ENCODE measurements at places on chromosomes 5 and 9.

GRCh38 chr5:28165096-28165495 is 1126.7 kb upstream of the CDH9 start:
- no peak for DNase-seq

GRCh38 chr5:45800331-45800730 is 104.2 kb upstream of the HCN1 start:
- DNase-seq: no peak

DNA sequence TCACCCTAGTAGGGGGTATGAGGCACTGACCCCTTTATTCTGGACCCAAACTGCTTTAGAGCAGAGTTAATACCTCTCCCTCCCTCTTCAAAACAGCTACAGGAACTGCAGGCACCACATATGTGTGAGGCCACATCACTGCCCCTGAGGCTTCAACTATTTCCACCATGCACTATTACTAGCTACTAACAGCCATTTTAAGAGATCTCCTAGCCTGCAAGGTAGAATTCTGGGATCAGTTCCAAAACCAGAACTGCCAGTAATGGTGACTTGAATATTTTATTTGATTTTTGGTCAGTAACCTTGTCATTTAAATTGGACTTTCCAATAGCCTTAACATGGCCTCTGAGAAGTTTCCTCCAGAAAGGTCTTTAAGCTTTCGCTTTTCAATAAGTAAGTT is 55.3 kb upstream of the FSD1L start:
- no peak for DNase-seq

- DNase-seq: no peak
These were observed 34.3 kb downstream of the S1PR3 start for GRCh38 chr9:89025553-89025952.

DNA sequence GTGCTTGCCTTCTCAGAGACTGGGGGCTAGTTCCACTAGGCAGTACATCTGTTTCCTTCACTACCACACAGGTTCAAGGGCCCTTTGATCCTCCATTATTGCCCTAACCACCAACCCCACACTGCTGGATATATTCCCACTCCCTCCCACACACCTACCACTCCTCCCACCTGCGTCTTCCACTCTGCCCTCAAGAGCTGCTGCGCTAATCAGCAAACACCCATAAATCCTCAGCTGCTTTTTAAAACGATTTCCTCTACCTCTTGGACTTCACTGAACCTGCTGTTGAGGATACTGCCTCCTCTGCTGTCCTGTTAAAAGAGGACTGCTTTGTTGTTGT is 120.9 kb downstream of the MAPKAP1 start:
- DNase-seq: no peak

DNA sequence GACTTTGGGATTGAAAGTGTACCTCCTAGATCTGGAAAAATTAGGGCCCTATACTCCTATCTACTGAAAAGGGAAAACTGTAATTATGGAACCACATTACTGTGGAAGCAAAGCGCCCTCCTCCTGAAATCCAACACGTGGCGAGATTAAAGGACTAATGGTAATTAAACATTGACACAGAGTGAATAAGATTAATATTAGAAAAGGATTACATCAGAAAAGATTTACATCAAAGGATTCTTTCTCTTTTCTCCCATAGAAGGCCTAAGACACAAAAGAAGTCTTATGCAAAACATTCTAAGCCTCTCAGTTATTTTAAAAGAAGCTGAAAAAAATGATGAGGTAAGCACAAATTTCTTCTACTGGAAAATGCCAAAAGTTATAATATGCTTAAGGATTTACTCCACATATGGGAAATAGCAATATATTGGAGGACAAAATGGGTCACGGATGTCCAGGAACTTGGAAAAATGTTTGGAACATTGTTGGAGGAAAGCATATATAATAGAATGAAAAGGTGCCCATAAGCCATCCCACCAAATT is 227.8 kb downstream of the TRPM3 start:
- no peak for DNase-seq

GRCh38 chr5:78930721-78931120 is 54.4 kb downstream of the ARSB start:
- no peak for DNase-seq

DNA sequence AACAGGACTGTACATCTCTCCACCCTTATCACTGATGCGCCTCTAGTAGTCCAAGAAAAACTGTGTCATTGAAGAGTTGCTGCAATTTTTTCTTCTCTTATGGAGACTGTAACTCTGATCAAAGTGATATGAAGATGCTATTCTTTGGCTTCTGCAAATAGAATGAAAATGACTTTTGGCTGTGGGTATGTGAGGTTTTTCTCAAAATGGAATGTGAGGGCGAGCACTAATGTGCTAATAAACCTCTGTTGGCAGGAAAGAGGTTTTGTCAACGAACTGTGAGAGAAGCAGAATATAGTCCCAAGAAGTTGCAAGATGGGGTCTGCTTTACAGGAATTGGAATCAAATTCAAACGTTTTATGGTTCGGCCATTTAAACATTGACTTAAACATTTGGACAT is 252.0 kb upstream of the GAS1 start:
- DNase-seq: no peak

DNA sequence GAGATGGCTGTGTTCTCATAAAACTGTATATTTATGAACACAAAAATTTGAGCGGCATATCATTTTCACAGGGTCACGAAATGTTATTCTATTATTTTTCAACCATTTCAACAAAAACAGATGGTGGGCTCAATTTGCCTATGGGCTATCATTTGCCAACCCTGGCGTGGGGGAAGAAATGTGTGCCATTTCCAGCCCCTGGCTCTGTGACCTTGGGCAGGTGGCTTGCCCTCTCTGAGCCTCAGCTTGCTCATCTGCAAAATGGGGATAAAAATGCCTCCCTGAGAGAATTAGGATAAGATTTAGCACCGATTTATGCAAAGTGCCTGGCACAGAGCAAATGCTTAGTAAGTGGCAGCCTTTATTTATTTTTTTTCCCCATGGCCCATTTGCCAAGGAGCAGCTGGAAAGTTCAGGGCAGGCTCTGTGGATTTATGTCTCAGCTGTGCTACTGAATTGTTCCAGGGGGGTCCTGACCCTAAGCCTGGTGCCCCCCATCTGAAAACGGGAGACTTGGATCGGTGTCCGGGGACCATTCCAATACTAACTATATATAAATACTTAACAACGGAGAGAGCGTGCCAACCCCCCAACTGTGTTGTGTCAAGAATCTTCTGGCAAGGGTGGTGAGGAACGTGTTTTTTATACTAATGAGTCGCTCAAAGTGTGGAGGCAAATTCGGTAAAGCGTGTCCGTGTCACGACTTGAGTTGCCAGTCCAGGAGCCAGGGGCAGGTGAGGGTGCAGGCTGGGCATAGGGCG is 34.5 kb downstream of the HRH2 start:
- DNase-seq: no peak

- DNase-seq: no peak
These were observed 59.8 kb upstream of the GOLPH3 start for GRCh38 chr5:32233696-32234447.

GRCh38 chr5:89309268-89309667 is 426.3 kb upstream of the MEF2C start:
- DNase-seq: no peak

DNA sequence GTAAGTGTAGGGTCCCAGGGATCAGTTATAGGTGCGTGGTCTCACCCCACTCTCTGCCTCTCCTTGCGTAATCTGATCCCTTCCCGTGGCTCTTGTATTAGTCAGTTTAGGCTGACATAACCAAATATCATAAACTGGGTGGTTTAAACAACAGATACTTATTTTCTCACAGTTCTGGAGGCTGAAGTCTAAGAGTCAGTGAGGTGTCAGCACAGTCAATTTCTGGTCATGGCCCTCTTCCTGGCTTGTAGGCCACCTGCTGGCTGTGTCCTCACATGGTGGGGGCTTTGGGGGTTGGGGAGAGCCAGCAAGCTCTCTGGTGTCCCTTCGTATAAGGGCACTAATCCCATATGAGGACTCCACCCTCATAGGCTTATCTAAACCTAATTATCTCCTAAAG is 32.3 kb downstream of the CARTPT start:
- no peak for DNase-seq

DNA sequence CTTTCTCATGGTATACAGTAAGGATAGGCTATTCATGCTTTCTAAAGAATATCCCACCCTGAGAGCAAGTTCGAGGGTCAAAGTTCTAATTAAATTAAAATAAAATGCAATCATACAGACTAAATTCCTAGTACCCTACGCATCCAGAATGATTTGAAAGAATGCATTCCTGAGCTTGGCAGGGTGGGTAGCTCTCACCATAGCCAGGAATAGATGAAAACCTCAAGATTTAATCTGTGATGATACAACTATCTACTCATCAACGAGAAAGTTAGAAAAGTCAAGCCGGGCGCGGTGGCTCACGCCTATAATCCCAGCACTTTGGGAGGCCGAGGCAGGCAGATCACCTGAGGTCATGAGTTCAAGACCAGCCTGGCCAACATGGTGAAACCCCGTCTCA is 32.3 kb downstream of the SERINC5 start:
- no peak for DNase-seq

- no peak for DNase-seq
These were observed 869.4 kb upstream of the CDH6 start for GRCh38 chr5:30324083-30324482.

DNA sequence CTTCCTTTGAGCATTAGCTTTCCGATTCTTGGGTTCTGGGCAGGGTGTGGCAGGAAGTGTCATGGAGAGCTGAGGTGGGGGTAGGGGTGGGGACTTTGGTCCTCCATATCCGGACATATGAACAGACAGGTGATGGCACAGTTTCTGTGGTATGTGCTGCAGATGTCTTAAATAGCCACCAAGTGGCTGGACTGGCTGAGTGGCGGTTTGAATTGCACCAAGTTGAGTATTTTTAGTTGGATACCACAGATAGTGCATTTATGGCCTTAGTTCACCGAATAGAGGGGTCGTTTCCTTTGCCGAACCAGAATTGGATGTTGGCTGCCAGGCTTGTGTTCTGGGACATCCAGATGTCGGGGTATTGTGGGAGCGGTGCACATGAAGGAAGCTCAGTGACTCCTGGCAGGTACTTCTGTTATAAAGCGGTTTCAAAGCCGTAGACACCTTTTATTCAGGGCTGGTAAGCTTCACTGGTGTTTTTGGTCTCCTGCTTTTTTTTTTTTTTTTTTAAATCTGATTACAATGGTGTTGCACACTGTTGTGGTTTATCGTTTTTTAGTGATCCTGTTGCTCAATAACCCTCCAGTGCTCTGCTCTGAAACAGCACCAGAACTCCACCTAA is 15.1 kb upstream of the TNFAIP8 start:
- DNase-seq: no peak

DNA sequence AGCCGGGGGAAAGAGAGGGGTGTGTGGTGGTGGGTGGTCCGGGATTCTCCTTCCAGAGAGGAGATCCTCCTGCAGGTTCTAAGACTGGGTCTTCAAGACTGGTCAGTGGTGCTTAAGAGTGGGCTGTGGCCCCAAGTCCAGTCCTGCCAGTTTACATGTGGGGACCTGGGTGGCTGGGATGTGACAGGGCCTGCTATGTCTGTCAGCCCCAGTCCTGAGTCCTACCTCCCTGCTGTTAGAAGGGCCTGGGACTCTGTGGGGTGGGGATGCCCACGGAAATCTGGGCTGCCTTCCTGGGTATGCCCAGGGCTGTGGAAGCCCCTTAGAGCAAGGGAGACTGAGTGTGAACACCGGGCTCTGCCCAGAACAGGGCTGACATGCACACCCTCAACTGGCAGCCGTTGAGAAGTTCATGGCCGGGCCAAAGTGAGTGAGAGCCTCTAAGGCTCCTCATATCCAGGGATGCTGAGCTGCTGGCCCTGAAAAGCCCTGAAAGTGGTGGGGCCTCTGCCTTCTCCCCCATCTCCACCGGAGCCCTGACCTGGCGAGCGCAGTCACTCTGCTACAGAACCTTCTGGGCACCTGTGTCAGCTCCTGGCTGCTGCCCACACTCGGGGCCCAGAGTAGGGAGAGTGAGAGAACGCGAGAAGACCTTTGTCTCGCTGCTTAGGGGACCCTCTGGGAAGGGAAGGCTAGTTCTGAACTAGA is 1.7 kb downstream of the PHF2 start:
- DNase-seq: no peak

GRCh38 chr5:91416491-91416890 is 33.4 kb upstream of the ARRDC3 start:
- no peak for DNase-seq

DNA sequence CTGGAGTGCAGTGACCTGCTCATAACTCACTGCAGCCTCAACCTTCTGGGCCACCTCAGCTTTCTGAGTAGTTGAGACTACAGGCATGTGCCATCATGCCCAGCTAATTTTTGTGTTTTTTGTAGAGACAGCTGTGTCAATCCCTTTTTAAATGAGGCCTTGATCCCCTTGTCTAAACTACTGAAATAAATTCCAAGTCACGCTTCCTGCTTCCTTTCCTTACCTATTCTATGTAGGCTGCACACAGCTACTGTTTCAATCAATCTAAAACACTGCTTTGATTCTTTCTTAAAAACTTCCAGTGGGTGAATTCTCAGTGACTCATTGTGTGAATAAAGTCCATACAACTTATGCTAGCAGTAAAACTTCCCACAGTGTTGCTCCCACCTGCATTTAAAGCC is 2.9 kb upstream of the C7 start:
- no peak for DNase-seq

GRCh38 chr5:17761326-17761725 is 127.1 kb downstream of the TAF11L14 start:
- DNase-seq: no peak

- DNase-seq: no peak
These were observed 16.8 kb downstream of the KDM3B start for GRCh38 chr5:138369261-138369660.

- DNase-seq: no peak
These were observed 347.6 kb downstream of the EBF1 start for GRCh38 chr5:158751961-158752655.

GRCh38 chr9:126802318-126803059 is 2.4 kb upstream of the ZBTB43 start:
- no peak for DNase-seq

DNA sequence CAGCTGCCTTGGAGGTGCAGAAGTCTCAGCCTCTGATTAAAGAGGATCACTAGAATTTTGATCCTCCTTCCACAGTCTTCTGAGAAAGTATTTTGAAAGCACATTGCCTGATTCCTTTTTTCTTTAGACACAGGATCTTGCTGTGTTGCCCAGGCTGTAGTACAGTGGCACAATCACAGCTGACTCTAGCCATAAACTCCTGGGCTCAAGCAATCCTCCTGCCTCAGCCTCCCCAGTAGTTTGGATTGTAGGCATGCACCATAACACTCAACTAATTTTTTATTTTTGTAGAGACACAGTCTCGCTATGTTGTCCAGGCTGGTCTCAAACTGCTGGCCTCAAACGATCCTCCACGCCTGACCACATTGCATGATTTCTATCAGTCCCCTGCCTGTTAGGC is 74.5 kb downstream of the FAM78A start:
- DNase-seq: no peak

- no peak for DNase-seq
These were observed 22.5 kb upstream of the SNX18 start for GRCh38 chr5:54495027-54495426.

DNA sequence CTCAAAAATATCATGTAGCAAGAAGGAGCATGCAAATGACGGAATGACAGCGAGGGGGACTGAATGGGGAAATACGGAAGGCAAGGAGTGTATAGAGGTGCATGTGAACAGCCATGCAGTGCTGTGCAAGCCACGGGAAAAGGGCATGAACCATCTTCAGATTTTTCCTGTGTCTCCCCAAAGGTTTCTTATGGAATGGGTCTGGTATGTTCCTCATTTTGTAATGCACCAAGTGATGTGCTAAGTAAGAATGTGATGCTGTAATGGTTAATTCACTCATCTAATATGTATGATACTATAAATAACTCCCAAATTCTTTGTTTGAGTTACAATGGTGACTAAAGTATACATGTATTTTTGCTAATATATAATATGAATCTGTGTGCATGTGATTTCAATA is 99.0 kb upstream of the DAB2 start:
- no peak for DNase-seq

GRCh38 chr5:121681229-121681855 is 170.3 kb upstream of the FTMT start:
- DNase-seq: no peak
